NCI-H524 (cell line): ENCODE measurements at places on chromosomes 5 and 9.
A peak's percentile ranks its signal among the peaks of the same experiment; 100 is the strongest.

DNA sequence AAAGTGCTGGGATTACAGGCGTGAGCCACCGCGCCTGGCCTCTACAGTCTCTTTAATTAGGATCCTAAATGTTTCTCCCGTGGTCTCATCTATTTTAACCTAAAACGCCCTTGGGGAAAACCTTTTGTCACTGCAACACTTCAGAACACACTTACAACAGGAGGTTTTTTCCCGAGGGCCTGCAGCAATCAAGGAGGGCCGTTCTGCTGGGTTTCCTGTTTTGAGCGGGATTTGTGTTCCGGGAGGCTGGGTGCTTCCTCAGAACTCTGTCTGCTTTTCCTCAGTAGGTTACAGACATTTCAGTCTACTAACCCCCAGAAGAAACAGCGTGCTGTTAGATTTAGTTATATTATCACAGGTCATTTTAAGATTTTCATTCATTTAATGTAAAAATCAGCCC, 65.4 kb upstream of the IRX4 start:
- DNase-seq: no peak

DNA sequence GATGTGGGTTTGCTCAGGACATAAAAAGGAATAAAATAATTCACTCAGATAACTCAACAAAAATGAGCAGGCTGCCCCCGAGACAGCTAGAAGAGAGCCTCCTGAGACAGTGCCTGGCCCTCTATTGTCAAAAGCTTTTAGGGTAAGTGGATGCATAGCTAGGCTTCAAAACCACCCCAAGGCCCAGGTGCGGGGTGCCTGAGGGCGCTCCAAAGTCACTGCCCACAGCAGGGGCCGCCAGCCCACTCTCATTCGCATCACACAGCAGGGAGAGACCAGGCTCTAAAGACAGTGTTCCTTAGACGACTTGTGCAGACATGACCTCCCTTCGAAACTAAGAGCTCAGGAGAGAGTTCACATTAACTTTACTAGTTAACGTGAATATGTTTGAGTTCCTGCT, 271.5 kb downstream of the FSTL4 start:
- DNase-seq: no peak

- DNase-seq: no peak
Observed at GRCh38 chr9:124012368-124013301, 1.1 kb downstream of the LHX2 start.

DNA sequence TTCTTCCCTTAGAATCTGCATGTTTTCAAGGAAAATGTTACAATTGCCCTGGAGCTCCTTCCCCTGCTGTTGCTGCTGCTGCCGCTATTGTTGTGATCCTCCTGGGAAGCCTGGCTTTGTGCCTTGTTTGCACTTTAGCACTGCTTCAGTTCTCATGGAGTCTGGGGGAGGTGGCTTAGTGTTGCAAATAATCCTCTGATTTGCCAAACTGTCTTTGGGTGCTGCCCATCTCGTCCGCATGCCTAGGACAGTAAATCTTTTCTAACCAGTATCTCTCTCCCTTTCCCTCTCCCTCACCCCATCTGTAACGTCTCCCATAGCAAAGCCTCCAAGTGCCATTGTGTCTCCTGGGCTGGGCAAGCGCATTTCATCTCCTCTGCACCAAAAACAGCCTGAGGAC, 30.3 kb downstream of the FAM240B start:
- peak; percentile 61 for DNase-seq

DNA sequence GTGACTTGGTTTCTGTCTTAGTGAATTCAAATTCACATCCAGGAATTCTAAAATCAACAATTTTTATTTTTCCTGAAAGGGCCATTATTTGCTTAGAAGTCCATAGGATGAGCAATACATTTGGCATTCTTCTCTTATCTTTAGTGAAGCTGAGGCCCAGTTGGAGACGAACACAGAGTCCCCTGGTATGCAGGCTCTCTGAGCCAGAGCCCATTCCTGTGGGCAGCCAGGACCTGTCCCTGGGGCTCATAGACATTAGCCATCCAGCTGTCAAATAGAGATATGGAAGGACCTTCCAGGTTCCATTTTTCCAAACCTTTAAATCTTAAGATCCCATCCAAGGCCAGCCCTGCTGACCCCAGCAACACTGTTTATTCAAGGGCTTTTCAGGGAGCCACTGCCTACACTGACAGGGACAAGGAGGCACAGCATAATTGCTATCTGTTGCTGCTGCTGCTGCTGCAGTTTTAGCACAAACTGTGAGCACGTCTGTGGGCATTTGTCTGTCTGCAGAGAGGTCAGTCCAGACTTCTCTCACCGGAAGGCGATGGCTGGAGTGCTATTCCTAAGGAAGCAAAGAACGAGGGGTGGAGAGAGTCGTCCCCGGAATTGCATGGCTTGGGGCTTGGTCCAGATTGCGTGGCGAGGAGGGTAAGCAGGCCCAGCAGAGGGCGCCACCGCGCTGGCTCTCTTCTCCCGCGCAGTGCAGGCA, 639.0 kb downstream of the CCDC171 start:
- no peak for DNase-seq

- no peak for DNase-seq
Observed at GRCh38 chr9:134180786-134181647, 16.7 kb upstream of the RNU6ATAC start.

DNA sequence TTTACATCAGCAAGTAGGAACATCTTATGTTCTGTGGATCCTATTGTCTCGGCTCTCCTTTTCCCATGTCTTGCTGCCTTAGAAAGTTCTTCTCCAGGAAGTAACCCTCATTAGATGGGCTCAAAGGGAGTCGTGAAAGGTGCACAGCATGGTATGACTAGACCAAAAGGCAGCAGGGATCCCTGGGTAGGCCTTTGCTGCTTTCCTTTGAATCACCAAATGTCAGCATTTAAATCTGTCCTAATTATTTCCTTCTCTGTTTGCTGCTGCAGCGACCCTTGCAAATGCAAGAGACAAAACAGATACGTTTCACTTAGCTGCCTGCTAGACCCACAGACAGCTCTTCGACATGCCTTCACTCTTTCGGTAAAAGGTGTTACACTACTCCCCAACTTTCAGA, 218.4 kb downstream of the ACTL7B start:
- no peak for DNase-seq

- DNase-seq: no peak
Observed at GRCh38 chr9:97479496-97480159, 21.8 kb upstream of the TMOD1 start.

DNA sequence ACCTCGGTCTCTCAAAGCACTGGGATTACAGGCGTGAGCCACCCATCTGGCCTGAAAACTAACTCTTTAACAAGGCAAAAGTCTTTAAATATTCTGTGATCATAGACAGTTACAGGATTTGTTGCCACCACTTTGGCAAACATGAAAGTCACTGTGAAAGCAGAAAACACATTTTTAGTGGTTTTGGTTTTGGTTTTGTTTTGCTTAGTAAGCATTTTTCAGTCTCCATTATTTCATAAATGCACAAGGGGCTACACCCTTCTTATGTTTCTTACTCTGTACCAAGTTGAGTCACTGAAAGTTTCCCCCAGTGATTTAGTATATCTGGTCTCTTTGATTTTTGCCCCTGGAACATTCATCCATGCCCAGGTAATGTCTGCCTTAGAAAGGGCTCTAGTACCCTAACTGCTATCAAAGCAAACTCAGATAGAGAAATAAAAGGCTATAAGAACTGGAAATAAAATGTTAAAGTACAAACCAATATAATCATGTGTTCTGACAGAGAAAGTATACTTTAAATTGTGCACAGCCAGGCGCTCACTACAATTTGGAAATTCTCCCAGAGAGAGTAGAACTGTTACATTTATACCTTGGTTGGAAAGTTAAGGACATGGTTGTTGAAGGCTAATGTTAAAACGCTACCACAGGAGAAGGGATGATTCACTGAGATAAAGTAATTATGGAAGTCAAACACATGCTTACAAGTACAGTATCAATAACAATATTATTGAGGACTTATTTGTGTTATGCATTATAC, 1022.5 kb upstream of the DMAC1 start:
- DNase-seq: no peak

GRCh38 chr9:98481676-98482075, 226.2 kb upstream of the TBC1D2 start:
- no peak for DNase-seq

- DNase-seq: no peak
Observed at GRCh38 chr5:150046031-150046430, 40.3 kb downstream of the CSF1R start.
